ENCODE measurements at places on chromosomes 6 and 20. TPM values are rescaled to one million over a fixed set of nuclear protein-coding genes. Genes with fewer than 3 reads are reported as not detected.

Gene HLA-DRA
- not detected for total RNA-seq

Gene ROS1
- under 0.01 TPM for total RNA-seq

Gene POPDC3
- total RNA-seq: not detected

Gene SLC22A3
- under 0.01 TPM for total RNA-seq

All from dermis blood vessel endothelial cell (primary cell).